Stimulated activated CD4-positive, alpha-beta T cell treated with anti-CD3 and anti-CD28 coated beads, TNF-alpha, amount 100 ng/mL, for 1 hour (primary cell): ENCODE measurements at places on chromosomes 12 and 14.

DNA sequence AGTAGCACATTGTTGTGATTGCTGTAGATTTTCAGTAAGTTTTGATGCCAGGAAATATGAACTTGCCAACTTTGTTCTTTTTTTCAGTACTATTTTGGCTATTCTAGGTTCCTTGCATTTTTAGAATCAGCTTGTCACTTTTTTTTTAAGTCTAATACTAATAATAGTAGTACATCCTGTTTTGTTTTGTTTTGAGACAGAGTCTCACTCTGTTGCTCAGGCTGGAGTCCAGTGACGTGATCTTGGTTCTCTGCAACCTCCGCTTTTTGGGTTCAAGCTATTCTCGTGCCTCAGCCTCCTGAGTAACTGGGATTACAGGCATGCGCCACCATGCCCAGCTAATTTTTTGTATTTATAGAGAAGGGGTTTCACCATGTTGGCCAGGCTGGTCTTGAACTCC is 16.5 kb downstream of the PWP1 start:
- DNase-seq = no peak

DNA sequence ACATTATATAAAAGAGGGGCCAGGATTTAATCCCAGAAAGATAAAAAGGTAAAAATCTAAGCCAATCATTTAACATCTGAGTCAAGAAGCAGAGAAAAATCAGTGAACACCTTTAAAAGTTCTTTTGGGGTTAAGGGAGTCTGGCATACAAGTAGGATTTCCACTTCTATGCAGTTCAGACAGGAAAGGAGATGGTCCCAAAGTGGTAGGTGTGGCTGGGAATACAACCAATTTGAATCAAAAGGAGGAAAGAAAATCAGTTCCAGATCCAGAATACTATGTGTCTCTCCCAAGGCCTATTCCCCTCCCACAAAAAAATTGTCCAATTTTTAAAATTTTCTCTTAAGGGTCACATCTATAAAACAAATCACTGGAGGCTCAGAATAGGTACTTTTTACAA is 167.4 kb downstream of the PHLDA1 start:
- DNase-seq = no peak

- DNase-seq = no peak
Observed at GRCh38 chr12:32545413-32545980, 133.6 kb upstream of the DNM1L start.

- DNase-seq = no peak
Observed at GRCh38 chr14:23675906-23676305, 39.7 kb downstream of the DHRS2 start.

GRCh38 chr12:3740480-3741231 is 12.3 kb downstream of the CRACR2A start:
- DNase-seq = no peak

DNA sequence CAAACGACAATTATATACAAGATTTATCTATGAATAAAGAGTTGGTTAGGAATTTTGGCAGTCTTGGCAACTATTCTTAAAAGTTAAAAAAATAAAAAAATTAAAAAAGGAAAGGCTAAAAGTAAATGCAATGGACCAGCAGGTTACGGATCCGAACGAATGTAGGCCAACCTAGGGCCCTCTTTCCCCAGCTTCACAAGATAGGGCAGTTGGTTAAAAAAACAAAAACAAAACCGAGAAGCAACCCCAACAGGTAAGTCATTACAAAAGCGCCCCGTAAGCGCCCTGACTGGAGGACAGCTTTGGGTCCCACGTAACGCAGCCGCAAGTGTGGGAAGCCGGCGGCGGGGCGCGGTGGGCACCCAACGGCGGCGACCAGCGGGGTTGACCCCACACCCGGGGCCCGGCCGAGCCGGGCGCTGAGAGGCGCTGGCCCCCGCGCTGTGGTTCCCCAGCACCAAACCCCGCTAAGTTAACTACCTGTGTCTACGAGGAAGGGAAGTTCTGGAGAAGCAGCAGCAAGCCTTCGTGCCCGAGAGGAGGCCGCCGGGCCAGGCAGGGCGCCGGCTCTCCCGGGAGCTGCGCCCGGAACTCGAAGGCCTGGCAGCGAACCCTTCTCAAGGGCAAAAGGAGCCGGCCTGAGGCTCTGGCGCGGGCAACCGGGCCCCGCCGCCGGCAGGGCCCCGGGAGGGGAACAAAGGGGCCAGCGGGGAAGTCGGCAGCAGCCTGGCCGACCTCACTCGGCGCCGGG is 882 bp downstream of the HECTD1 start:
- peak; percentile 38 for DNase-seq

GRCh38 chr14:38951451-38951850 is 151.6 kb downstream of the SEC23A start:
- no peak for DNase-seq

DNA sequence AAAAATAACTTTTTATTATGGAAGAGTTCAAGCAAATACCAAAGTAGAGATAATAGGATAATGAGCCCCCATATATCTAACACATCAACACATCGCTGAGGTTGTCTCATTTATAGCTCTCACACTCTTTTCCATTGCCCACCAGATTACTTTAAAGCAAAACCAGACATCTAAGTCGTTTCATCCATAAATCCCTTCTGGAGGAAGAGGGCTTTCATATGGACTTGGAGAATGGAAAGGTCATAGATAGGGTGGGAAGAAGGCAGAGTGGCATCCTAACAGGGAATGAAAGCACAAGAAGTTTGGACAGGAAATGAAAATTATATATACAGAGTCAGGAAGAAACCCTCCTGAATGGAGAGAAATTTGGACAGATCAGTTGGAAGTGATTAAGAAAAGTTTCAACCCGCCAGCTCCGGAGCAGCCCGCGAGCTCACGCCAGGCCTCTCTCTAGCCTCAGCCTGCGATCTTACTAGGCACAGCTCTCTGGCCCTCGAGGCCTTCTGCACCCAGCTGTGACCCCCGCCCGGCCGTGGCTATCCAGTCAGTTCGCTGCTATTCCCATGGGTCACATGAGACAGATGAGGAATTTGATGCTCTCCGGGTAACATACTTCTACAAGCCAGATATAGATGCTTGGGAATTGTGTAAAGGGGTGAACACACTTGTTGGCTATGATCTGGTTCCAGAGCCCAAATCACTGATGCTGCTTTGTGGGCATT is 48.4 kb upstream of the NID2 start:
- DNase-seq = no peak

- no peak for DNase-seq
Observed at GRCh38 chr14:101494826-101495225, 66.5 kb upstream of the DIO3 start.

DNA sequence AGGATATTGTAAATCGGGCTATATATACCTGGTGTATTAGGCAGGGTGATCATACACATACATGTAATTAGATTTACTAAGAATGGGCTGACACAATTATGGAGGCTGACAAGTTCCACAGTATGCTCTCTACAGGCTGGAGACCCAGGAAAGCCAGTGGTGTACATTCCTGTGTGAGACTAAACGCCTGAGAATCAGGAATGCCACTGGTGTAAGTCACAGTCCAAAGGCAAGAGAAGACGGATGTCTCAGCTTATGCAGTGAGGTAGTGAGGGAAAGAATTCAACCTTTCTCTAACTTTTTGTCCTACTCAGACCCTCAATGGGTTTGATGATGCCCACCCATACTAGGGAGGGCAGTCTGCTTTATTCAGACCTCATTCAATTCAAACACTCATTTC is 57.1 kb downstream of the METTL25 start:
- DNase-seq = no peak

GRCh38 chr12:40222247-40222646 is 2.5 kb upstream of the LRRK2 start:
- DNase-seq = no peak

DNA sequence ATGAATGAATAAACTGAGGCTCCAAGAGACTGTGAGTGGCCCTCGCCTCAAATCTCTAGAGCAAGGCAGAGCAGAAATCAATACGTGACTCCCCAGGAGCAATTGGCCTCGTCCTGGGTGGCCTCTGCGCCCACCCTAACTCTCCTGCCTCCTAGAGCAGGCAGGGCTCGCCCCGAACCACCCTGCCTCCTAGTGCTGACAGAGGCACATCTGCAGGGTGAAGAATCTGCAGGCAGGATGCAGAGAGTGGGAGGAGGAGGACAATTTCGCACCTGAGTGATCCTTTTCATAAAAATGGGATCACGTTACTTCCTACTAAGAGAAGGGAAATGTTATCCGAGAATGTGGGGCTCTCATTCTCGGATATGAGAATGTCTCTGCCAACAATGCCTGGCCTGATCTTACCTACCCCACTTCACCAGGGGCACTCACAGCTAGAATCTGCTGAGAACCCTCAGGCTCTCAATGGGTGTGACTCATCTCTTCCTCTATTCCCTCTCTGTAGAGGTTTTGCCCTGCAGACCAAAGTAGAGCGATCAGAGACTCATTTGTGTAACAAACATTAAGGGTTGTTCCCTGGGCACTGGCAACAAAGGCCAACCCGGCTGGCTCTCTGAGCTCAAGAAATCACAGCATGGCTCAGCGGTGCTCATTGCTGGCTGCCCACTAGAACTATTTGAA is 61.7 kb upstream of the BCL2L14 start:
- DNase-seq = no peak

GRCh38 chr14:58238252-58239243 is 6.1 kb upstream of the PSMA3 start:
- no peak for DNase-seq

DNA sequence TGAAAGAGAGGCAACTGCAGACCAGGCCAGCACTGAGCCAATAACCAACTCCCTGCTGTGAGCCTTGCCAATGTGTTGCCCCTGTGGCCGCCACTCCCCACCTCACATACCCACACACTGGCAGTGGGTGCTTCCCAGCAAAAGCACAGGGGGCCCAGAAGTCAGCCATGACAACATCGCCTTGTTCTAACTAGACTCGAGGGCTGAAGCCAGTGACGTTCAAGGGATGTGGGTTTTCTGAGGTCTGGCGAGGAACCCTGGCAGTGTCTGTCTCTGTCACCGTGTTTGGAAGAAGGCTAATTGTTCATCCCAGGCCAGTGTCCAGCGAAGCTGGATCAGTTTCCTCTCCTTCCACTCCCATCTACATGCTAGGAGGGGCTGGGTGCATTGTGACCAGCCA is 311.8 kb upstream of the AMIGO2 start:
- DNase-seq = peak; percentile 27

DNA sequence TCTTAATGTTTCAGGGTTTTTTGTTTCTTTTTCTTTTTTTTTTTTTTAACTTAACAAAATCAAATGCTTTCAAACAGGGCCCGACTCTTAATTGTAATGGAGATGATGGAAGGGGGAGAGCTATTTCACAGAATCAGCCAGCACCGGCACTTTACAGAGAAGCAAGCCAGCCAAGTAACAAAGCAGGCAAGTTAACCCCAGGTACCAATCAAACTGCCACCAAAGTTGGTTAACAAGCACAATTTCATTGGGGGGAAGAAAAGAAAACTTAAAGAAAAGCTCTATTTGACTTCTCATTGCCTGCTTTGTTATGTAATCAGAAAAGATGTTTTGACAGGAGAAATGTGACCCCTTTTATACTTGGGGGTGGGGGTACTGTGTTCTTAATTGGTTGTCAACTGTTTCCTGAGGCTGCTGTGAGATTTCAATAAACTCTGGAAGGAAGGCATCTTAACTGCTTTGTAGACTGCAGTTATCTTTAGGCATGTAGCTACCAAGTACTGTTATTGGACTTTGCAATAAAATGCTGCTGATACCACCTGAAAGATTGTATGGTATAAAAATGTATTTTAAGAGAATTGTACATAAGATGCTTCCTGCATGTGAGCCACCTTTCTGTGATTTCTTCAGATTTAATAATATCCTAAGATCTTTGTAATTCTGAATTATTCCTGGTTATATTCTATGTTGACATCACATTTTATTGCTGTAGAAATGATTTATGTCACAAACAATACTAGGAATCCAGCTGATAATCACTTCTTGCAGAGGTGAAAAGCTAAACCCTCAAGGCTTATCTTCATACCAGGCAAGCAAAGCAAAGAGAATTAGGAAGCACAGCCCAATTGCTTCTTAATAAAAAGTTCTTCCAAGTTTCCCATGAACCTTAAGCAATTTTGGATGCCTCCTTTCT is 26.9 kb downstream of the MAPKAPK5 start:
- no peak for DNase-seq

DNA sequence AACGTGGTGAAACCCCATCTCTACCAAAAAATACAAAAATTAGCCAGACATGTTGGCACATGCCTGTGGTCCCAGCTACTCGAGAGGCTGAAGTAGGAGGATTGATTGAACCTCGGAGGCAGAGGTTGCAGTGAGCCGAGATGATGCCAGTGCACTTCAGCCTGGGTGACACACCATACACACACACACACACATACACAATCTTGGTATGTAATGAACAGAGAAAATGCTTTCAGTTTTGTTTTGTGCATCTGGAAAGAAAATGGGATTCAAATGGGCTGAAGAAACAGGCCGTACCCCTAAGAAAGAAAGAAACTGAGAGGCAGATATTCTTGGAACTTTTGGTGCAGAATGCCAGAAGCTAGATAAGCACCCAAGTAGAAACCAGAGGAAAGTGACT is 107.2 kb downstream of the PDE3A start:
- no peak for DNase-seq

- no peak for DNase-seq
Observed at GRCh38 chr14:64715628-64716412, 11.6 kb downstream of the PLEKHG3 start.

DNA sequence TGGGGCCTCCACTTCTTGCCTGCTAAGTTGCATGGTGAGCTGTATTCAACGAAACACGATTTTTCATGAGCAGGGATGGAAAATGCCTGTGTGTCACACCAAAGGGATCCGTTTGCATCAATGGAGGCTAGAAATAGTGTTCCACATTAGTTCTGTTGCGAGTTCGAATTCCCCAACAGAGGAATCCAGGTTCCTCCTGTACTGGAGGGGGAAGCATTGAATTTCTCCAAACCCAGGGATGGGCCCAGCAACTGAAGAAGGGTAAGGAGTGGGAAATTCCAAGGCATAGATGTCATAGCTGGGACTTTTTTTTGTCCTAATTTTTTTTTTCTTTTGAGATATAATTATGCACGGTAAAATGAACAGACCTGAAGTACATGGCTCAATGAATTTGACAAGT is 336.2 kb downstream of the DPF3 start:
- no peak for DNase-seq

GRCh38 chr12:96108321-96108720 is 72.9 kb upstream of the LTA4H start:
- no peak for DNase-seq

GRCh38 chr12:121829250-121829918 is 25.6 kb downstream of the SETD1B start:
- DNase-seq = no peak

DNA sequence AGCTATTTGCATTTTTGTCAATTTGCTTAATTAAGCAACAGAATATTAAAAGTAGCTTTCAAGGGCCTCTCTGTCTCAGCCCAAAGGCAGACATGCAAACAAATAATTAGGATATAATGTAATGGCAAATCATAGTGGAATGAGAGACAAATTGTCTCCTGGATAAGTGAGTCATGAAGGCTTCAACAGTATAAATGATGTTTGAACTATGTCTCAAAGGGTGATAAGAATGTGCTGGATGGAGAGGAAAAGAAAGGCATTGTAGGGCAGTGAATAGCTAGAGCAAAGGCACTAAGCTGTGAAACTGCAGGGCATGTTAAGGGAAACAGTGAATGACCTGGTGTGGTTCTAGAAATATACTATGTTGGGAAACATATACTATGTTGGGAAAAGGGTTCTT is 53.5 kb upstream of the PPP1R12A start:
- no peak for DNase-seq

GRCh38 chr12:15636060-15636890 is 152.9 kb downstream of the EPS8 start:
- DNase-seq = no peak

- no peak for DNase-seq
Observed at GRCh38 chr12:69925291-69925690, 100.3 kb downstream of the MYRFL start.
